ENCODE measurements at places on chromosomes 3 and 15.

- DNase-seq, result no peak
Observed at GRCh38 chr15:74422652-74423430, 10.9 kb downstream of the SEMA7A start.

GRCh38 chr3:53815067-53815466 lies 31.2 kb downstream of the CHDH start:
- no peak for DNase-seq

- DNase-seq, result no peak
Observed at GRCh38 chr15:70361106-70361505, 263.4 kb upstream of the TLE3 start.

- DNase-seq, result no peak
Observed at GRCh38 chr3:130377960-130378676, 32.6 kb downstream of the COL6A5 start.

DNA sequence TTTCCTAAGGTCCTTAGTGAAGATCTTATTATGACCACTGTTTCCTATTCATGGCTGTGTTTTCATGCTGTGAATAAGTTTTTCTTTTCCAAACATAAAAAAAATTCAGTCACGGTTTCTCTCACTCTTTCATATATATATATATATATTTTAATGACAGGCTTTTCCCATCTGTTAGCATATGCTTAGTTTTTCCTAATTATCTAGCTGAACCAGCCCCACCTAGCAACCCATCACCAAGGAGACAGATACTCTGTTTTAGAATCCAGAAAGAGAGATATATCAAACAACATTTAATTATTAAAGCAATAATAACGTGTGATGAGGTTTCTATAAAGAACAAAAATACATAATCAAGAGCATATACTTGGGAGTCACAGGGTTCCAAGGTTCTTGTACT lies 58.3 kb downstream of the TMCC1 start:
- DNase-seq, result no peak

- DNase-seq, result no peak
Observed at GRCh38 chr3:58107597-58107996, 99.4 kb downstream of the FLNB start.

DNA sequence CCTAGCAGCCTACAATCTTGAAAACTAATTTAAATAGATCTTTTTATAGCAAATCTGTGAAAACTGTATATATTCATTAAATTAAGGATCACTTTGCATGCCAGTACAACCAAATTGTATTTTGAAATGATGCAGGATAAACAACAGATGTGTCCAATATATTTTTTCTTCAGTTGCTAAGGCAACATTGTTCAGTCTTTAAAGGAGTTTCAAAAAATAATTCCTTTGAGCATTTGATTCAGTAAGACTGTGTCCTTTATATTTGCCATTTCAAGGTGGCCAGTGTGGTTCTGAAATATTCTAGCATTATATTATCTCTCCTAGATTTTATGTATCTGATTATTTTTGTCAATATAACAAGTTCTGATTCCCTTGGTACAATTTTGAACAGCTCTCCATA lies 254.7 kb downstream of the PLOD2 start:
- DNase-seq, result no peak

GRCh38 chr3:51955893-51956770 lies 951 bp downstream of the GPR62 start:
- DNase-seq, result peak; percentile 21

- no peak for DNase-seq
Observed at GRCh38 chr3:8780279-8780678, 10.9 kb upstream of the OXTR start.

GRCh38 chr3:194905696-194906095 lies 220.0 kb downstream of the FAM43A start:
- DNase-seq, result no peak

- DNase-seq, result no peak
Observed at GRCh38 chr3:66361356-66361755, 139.5 kb downstream of the LRIG1 start.

DNA sequence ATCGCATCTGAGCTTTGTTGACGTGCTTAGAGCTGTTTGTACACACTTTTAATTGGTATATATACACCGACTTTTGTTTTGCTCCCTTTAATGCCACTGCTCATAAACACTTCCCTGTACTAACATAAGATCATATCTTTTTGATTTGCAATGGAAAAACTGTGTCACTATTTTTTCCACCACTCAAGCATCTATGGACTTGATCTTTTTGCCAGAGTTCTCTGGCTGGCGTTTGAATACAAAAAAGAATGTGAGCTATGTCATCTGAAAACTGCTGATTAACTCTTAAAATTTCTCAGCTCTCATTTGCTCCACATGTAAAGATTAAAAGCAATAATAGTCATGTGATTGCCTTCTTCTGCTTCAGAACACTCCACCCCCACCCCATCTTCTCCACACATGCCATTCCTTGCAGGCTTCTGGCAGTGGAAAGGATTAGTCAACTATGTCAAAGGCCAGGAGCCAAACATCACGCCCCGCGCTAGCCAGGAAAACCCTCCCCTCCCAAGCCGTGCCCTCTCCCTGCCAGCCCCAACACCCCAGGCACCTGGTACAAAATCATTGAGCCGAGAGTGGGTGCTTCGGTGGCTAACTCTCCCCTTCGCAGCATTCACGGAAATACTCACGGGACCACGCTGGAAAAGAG lies 123.4 kb upstream of the MEF2A start:
- no peak for DNase-seq

GRCh38 chr15:39198044-39199000 lies 382.6 kb upstream of the THBS1 start:
- DNase-seq, result no peak

GRCh38 chr15:31163769-31164572 lies 62.4 kb upstream of the TRPM1 start:
- no peak for DNase-seq

GRCh38 chr15:52164631-52165265 lies 26.4 kb downstream of the GNB5 start:
- DNase-seq, result no peak

DNA sequence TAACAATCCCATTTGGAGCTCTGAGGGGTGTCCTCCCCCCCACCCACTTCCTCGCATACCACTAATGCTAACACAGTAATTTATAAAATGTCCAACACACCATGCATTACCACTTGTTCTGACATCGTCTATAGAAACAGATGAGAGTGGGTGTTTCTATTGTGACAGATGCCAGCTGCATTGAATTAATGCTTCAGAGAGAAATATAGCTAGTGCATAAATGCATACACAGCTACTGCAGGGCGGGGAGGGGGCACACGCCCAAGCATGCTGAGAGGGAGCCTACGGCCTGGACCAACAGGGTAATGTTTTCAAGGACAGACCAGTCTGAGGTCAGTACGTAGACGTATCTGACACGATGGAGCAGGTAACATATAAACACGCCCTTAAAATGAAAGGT lies 106.0 kb upstream of the FEZF2 start:
- no peak for DNase-seq

GRCh38 chr3:108406063-108406660 lies 104.2 kb downstream of the MYH15 start:
- DNase-seq, result no peak

GRCh38 chr15:73844356-73844755 lies 29.0 kb upstream of the TBC1D21 start:
- DNase-seq, result no peak

DNA sequence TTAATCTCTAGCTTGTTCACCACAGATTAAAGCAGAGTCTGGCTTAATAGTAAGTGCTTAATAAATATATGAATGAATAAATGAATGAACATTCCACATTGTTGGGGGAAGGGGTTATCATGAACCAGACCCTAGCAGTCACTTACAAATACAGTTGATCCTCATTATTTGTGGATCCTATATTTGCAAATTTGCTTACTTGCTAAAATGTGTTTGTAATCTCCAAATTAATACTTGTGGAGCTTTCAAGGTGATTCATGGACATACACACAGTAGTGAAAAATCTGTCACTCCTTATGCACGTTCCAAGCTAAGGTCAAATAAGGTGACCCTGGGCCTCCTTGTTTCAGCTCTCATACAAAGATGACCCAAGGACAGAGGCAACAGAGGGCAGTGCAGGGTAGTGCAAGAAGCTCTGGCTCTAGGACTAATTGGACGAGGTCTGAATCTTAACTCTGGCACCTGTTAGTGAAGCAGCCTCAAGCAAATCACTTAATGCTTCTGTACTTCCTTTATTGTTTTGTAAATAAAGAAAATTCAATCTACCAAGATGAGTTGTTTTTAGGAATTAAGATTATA lies 112.8 kb upstream of the C2CD4B start:
- no peak for DNase-seq

- no peak for DNase-seq
Observed at GRCh38 chr3:19231792-19232461, 83.6 kb downstream of the KCNH8 start.

DNA sequence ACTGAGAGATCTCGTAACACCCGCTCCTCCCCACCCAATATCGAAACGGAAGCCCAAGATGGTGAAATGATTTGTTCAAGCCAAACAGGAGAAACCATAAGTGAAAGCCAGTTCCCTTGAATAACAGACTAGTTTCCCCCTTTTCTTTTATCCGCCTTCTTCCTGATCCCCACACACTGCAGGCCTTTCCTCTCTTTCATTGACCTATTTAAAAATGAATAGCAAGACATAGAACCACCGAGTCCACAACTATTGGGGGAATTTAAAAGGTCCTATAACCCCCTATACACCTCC lies 382 bp upstream of the COX17 start:
- DNase-seq, result no peak

DNA sequence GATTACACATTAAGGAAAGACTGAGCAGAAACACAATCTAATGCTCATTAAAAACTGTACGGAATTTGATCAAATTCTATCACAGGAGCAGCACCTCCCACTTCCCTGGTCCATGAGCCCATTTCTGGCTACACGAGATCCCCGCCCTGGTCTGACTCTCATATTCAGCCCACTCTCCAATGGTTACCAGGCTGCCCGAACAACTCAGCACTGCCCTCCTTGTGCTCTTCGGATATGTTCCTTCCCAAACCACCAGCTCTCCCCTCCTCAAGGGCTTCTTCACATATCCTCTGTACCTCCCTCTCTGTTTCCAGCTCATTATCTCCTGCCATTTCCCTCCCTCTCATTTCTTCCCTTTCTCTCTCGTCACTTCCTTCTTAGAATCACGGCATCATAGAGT lies 180.5 kb downstream of the RSL24D1 start:
- DNase-seq, result no peak

DNA sequence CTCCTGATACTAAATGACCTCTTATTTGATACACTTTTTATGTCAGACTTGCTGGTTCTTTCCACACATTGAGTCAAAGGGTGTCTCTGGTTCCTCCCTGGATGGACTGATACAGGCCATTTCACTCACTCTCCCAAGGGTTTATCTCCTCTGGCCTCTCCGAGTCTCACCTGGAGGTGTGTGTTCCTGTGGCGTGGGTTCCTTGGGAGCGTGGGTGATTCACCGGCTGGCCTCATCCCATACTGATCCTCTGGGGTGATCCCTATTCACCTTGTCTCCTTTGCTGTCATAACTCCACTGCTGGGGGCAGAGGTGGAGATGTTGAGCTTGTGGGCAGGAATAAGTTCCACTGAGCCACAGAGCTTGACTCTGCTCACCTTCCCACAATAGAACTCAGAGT lies 61.1 kb downstream of the ST6GAL1 start:
- DNase-seq, result no peak

- DNase-seq, result no peak
Observed at GRCh38 chr15:32763295-32763694, 45.5 kb downstream of the GREM1 start.

DNA sequence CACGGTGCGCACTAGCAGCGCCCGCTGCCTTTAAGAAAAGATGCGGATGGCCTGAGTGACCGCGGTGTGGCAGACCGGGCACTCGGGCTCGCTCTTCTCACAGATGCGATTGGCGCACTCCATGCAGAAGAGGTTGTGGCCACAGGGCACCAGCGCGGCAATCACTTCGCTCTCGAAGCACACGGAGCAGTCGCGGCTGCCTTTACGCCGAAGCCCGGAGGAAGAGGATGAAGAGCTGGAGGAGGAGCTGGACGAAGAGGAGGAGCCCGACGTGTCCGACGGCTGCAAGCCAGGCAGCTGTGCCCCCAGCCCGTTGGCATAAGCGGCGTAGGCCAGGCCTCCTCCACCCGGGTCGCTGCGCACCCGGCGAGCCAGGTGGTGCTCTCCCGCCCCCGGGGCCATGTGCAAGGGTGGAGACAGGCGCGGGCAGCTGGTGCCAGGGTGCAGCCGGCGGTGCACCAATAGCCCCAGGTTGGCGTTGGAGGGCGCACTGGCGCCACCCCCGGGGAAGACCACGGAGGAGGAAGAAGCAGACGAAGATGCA lies 2.6 kb downstream of the MEX3B start:
- no peak for DNase-seq

Data from stimulated activated CD4-positive, alpha-beta T cell treated with anti-CD3 and anti-CD28 coated beads, Interleukin-4, amount 100 ng/mL, for 48 hours (primary cell).